NCI-H446 (cell line): ENCODE measurements at places on chromosomes 11 and 22.

DNA sequence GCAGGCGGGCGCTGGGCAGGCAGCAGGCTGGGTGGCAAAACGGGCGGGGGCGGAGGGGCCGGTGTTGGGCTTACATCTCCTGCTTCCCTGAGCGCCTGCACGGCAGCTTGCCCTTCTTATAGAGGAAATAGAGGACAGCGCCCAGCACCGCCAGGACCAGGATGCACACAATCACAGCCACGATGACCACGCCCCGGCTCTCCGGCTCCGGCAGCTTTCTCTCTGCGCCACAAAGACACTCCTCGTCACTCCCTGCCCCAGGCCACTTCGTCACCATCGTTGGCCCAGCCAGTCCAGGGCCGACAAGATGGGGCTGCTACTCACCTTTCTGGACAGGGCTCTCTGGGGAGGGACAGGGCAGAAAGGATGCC lies 6.3 kb downstream of the MCAM start:
- no peak for DNase-seq

DNA sequence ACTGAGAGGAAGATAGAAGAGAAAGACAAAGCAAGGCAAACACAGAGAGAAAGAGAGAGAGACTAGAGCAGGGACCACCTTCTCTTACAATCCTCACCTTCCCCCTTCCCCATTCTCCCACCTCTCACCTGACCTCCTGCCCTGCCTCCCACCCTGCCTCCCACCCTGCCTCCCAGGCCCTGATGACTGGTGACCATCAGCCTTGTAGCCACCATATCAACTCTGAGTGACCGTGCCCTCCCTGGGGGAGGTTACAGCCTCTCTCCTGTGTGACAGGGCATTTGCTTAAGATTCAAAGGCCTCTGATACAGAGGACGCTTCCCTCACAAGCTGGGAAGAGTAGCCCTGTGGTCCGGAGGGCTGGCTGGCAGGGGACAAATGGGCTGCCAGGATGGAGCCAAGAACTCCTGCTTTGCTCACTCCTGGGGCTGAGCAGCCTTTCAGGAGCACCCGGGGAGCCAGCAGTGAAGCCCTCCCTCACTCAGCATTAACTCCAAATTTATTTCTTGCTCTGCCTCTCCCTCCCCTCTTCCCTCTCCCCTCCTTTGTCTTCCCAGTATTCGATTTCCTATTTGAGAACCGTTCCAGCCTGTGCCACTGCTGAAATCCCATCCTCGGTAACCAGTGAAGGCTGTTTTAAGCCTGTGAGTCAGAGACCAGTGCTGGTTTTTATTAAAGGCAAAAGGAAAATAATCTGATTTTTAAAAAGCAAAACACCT lies 125.2 kb upstream of the SYT13 start:
- DNase-seq = no peak

- no peak for DNase-seq
Observed at GRCh38 chr11:65571940-65572339, 398 bp upstream of the FAM89B start.

GRCh38 chr22:40758390-40758789 lies 60.8 kb downstream of the SLC25A17 start:
- no peak for DNase-seq

DNA sequence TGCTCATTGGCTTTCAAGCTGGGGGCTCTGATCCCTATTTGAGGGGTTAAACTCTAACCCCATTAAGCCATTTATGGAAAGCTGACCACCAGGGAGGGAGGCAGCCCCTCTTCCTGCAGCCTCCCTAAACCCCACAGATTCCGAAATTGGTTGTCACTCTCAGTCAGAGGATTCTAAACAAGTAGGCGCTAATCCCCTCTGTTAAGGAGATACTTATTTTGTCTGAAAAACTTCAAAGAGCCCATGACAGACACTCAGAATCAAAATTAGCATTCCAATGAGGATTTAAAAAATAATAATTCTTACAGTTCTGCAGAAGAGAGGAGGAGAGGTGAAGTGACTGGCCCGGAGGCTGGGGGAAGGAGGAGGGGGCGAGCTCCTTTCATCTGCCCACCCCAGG lies 69.7 kb upstream of the LMO1 start:
- DNase-seq = no peak

DNA sequence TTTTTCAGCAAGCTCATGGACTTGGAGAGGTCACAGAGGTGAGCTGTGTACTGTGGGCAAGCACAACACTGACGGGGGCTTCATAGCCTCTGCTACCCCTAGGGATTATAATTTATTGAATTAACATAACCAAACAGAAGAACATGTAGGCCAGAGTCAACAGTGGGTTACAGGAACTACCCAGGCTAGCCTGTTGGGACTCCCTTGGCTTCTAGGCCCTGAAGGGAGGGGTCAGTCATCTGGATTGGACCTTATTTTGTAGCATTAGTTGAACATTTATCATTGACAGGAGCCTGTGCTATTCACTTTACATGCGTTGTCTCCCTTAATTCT lies 56.9 kb downstream of the KREMEN1 start:
- no peak for DNase-seq

DNA sequence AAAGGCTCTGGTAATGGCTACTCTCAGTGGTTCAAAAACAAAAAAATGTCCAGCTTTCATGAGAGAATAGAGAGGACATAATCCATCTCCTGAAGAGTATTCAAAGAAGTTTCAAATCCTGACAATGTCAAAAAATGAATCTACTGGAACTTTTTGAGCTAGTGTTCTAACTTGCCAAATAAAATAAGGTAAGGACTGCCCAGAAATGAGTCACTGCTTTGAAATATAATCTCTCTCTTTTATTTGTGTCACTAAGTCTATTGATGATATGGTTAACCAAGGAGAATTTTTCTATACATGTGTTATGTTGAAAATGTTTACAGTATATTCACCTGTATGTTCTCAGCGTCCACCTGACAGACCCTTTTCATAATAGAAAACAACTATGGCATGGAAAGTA lies 3.4 kb downstream of the GUCY1A2 start:
- DNase-seq = no peak

DNA sequence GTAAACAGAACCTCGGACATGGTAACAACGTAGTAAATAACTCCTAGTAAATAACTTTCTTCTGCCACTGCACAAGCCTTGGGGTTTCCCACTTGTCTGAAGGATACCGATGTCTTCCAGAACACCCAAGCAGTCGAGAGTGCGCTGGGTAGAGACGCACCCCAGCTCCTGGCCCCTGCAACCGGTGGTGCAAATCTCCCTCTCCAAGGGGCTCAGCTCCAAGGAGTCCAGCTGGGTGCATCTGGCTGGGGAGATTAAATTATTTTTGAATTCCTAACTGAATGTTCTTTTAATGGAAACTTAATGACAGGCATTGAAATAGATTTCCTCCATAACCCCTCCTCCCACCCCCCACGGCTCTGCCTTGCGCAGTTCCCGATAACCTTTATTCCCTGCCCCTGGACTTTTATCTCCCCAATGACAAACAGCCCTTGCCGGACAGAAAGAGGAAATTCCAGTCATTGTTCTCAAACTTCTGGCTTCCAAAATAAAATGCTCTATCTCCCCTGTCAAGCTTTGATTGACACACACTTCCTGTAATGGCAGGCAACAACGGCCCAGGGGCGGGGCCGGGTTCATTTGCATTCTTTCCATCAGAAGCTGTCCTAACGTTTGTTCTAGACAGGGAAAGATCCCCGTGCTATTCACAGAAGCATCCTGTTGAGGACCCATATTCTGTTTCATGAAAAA lies 31.2 kb downstream of the KCNJ1 start:
- DNase-seq = no peak

DNA sequence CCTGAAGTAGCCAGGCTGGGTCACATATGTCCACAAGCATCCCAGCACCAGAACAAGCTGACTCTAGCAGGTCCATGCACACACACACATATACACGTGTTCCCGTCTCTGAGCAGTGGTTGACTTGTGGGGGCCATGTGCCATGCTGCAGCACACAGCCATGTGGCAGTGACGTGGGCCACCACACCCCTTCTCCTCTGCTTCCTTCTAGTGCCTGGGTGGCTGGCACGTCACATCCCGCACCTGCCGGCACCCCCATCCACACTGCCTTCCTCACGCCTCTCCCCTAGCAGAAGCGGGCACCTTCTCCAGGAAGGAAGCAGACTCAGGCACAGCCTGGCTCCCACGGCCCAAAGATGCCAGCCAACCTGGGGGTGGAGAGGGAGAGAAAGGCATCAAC lies 9.5 kb downstream of the SYT7 start:
- no peak for DNase-seq

DNA sequence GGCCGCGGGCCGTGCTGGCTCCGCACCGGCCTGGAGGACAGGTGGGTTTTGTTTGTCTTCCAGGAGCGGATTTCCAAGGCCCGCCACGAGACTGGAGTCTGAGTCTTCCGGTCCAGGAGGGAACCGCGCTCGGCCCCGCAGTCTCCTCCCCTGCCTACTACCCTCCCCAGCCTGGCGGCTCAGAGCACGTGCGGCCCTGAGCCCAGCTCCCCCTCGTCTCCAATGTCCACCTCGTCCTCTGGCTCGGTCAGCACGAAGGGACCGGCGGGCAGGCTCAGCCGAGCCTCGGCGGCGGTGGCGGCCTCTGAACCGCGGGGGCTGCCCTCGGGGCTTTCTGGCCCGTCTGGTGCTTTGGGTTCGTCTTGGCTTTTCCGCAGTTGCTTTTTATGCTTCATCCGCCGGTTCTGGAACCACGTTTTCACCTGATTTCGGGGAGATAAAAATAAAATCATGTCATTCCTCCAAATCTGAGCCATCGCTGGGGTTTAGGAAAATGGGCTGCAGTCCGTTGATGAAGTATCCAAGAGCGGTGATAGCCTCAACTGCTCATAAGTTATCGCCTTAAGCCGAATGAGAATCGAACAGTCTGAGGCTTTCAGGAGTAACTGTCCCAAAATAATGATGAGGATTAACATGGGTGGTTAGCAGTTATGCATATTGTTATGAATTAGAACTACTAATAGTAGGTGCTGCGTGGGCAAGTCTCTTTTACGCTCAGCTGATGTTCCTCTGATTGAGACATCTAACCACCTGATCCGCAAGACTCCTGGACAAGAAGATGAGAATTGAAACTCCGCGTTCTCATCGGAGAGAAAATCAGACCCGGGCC lies 4.0 kb downstream of the BSX start:
- DNase-seq = no peak

- DNase-seq = no peak
Observed at GRCh38 chr11:117999354-117999993, 13.3 kb downstream of the IL10RA start.

GRCh38 chr11:56103210-56103737 lies at the start of gene OR8H2:
TSS of gene OR8H2 (plus strand) at chr11:56103687. CDS start at chr11:56105043, 1,356 bp downstream.
- no peak for DNase-seq

DNA sequence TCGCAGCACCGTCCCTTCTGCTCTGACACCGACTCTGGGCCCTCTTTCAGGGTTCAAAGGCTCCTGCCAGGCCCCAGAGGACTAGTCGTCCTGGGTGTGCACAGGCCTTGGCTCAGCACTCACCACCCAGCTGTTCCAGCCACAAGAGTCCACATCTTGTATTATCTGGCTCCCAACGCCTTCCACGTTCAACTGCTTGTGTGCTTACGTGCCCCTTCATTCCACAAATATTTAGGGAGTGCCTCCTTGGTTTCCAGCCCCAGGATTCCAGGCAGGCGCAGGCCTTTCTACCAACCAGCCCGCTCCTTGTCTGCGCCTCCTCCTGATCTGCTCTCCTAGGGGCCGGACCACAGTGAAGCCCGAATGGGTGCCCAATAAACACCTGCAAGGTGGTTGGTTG lies 70.9 kb downstream of the SCUBE1 start:
- no peak for DNase-seq

GRCh38 chr11:63870351-63871140 lies 31.6 kb downstream of the MARK2 start:
- DNase-seq = no peak

GRCh38 chr22:39013942-39014722 lies at the start of gene APOBEC3C:
TSS of gene APOBEC3C (plus strand) at chr22:39014257. CDS start at chr22:39014363, 106 bp downstream.
- no peak for DNase-seq

DNA sequence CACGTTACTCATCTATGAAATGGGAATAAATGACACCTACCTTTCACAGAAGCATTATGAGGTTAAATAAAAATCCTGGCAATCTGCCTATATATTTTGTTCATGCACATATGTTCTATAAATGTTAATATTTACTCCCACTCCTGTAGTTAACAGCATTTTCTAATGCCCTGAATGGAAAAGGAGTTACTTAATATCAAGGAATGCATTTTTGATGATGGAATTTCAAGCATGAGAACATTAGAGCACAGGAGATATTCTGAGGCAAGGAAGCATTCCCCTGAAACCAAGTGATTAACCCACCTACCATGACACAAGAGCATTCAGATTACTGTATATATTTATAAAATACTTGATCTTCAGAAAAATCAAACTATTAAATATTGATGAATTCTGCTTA lies 102.1 kb downstream of the ARHGAP32 start:
- DNase-seq = no peak
